Epithelial cell of esophagus (primary cell): ENCODE measurements at places on chromosomes 5 and 9.

- DNase-seq = no peak
Observed at GRCh38 chr5:10611290-10611689, 47.4 kb downstream of the ANKRD33B start.

GRCh38 chr9:121943463-121943862, 149.6 kb downstream of the TTLL11 start:
- no peak for DNase-seq

GRCh38 chr5:109611505-109611904, 78.2 kb upstream of the MAN2A1 start:
- no peak for DNase-seq

DNA sequence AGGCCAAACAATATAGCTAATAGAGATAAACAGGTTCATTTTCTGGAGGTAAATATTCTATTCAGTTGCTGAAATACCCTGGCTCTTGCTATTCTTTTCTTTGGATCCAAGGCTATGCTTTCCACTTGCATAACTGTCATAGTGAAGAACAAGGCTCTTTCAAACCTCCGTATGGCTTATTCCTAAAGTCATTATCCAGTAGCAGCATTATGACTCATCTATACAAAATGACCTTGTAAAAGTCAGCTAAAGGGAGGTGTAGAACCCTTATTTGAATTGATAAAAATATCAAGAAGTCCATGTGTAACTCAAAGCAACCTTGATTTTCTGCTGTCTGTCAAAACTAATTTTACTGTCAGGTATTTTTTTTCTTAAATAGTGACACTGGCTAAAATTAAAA, 447.8 kb downstream of the PLK2 start:
- no peak for DNase-seq

DNA sequence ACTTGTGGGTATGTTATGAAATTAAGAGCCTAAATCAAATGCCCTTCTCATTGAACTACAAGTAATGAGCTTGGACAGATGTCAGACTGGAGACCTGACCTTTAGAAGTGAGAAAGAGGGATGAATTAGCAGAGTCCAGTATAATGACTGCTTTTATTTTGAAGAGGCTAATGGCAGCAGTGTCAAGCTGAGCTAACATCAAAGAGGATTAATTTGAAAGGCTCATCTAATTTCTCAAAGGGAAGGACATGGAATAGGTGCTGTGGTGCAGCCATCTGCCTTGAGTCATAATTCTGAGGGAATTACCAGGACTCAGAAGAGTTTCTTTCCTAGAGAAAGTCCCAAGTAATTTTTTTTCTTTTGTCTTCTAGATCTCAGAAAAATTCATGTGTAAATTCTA, 57.6 kb downstream of the FAM81B start:
- no peak for DNase-seq

DNA sequence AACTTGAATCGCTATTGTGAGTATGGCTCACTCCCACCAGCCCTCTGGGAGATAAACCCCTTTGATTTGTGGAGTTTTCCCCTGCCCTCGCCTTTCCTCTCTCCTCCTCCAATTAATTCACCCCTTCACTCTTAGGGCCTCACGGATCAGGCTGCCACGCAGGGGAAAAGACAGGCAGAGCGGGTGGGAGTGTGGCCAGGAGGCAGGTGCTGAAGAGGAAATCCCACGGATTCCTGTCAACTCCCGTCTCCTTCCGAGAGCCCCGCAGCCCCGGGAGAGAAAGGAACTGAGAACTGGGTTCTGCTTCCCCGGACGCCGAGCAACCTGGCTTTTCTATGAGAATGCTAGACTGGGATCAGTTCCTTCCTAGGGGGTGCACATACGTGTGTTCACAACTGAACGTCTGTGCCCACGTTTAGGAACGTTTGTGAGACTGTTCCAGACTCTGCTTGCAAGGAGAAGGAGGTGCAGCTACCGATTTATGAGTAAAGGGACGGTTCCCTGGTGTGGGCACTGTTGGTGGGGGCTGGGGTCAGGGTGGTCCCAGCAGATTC, 314.5 kb upstream of the TLE4 start:
- DNase-seq = peak; percentile 9

DNA sequence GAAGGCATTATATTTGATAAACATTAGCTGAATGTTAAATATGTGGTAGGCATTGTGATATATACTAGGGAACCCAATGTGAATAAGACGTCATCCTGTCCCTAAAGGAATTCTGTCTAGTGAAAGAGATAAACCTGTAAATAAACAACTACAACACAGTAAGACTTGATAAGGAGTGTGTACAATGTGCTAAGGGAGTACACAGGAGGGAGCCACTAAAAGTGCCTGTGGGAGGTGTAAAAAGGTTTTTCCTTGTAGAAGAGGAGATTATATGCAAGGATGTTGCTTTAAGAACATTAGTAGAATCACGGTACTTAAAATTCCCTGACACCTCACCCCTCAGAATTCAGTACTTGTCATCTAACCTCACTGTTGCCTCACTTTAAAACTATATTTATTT, 91.7 kb downstream of the KIAA0825 start:
- no peak for DNase-seq

DNA sequence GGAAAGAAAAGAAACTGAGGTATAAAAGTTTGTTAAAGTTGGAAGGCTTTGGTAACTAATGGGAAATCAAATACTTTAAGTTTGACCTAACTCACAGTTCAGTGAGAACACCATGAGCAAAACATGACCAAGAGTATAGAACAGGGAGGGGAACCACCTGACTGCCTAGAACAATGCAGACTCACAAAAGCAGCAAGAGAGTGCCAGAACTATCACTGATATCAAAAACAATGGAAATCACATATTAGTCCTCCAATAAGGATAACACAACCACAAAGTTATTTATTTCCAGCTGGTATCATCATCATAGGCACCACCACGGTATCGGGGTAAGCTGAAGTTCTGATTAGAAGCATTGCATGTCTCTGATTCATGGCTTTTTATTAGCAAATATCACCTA, 77.5 kb downstream of the TRPM6 start:
- DNase-seq = peak; percentile 9

- peak; percentile 26 for DNase-seq
Observed at GRCh38 chr5:163963881-163964280, 458.5 kb downstream of the MAT2B start.

GRCh38 chr9:136185596-136186366, 19.1 kb downstream of the LHX3 start:
- DNase-seq = no peak

DNA sequence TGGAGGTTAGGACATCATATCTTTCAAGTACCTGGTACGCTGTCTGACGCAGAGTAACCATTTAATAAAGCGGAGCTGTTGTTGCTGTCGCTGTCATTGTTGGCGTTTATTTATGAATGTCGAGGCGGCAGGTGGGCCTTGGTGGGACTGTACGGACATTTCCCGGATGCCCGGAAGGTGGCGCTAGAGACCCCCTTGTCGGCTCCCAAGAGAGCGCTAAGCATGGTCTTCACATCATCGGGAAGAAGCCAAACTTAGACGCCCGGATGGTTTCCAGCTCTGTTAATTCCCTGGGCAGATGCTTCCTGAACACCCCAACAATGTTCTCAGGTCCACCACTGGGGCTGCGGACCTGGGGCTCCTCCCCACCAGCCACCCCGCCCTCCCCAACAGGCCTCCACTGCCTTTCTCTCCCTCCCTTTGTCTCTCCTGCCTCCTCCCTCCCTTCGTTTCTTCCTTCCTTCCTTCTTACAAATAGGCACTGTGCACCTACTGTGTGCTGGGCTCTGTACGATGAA, 54.1 kb downstream of the DUSP1 start:
- peak; percentile 77 for DNase-seq

- DNase-seq = peak; percentile 62
Observed at GRCh38 chr5:80125962-80126480, 90.9 kb downstream of the THBS4 start.

DNA sequence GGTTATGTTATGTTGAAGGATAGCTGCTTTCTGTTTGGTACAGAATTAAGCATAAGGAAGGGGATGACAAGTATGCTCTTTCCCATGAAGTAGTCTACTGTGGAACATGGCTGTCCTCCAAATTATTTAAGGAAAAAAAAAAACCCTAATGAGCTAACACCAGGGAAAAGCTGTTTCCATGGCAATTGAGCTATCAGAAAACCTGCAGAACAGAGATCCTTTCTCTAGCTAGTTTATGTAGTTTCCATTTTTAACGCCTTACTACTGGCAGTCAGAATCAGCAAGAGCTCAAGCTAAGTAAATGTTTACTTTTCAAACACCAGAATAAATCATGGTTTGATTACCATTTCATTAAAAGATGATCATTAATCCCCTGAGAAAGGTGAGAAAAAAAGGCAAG, 287.4 kb upstream of the TARS1 start:
- no peak for DNase-seq

GRCh38 chr9:25935188-25935587, 256.9 kb upstream of the TUSC1 start:
- peak; percentile 7 for DNase-seq

DNA sequence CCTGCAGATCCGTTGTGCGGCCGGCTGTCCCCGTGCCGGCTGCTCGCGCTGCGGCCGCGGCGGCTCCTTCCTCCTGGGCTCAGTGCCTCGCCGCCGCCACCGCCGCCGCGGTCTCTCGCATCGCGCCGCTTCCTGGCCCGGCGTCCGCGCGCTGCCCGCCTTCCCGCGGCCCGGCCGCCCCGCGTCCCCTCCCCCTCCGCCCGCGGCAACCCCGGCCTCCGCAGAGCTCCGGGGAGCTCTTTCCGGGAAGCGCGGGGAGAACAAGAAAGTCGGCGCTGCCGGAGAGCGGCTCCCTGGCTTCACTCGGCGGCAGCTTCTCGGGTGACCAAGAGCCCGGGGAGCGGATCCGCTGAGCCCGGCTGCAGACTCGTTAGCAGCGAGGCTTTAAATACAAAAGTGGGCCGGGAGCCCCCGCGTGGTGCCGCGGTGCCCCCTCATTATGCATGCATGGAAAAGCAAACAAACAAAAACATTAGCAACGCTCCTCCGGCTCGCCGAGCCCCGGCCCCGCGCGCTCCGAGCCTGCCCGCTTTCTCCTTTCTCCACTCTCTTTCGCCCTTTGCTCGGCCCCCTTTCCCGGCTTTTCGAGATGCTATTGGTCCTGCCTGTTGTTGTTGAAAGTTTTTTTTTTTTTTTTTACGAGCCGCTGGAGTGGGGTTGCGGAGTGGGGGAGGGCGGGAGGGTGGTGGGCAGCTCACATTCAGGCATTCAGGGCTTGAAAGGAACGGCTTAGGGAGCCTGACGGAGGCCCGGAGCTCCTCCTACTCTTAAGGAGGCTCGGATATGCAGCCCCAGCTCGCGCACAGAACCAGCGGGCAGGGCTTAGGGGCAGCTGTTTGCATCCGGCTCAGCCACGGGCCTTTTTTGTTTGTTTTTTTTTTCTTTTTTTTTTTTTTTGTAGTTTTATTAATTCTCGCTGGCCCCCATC, at the start of gene GAS1:
Gene GAS1 (minus strand): TSS at position 361 of the 928 bp plus-strand sequence. CDS start 727 bp downstream, outside the sequence.
- DNase-seq = peak; percentile 89

DNA sequence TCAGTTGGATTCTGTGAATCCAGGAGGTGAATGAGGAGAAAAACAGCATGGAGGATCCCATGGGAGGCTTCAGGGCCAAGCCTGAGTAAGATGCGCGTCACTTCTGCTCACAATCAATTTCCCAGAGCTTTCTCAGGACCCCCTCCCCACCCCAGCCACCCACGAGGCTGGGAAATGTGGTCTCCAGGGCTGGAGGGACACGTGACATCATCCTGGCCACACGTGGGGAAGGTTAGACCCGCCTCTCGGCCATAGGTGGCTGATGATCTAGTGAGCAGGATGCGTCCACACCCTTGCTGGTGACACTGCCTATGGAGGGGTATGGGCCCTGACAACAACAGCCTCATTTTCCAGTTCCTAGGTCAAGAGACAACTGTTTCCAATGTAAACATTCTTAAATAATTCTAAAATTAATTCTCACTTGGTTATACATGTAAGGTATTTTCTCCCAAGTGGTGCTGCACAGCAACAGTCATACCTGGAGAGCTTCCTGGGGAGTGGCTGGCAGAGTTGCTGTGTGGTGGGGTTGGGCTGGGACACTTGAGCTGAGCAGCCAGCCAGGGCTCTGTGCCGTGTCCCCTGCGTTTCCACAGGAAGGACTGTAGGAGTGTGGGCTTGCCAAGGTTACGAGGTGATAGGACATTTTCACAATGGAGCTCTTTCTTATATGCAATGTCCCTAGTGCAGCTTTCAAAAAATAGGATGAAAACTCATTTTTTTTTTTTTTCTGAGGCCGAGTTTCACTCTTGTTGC, 153.1 kb downstream of the GADD45G start:
- DNase-seq = no peak

- DNase-seq = no peak
Observed at GRCh38 chr5:65098393-65098792, 329.7 kb downstream of the CWC27 start.

- DNase-seq = no peak
Observed at GRCh38 chr9:134725605-134725940, 84.0 kb downstream of the COL5A1 start.

DNA sequence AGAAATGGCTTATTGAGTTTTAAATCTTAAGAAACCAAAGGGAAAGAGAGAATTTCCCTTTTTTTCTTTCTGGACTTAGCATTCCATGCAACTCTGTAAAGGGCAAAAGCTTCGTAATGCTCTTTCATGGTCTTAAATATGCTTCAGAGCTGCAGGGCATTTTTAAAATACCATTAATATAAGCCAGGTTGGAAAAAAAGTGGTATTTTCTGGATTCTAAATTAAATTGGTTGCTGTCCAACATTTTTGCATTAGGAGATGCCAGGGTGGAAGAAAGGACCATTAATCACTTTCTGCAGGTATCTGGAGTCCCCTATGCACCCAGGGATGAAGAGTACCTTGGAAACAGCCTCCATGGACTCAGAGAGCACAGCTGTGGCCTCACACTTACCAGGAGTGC, 215.1 kb upstream of the DAPK1 start:
- no peak for DNase-seq

DNA sequence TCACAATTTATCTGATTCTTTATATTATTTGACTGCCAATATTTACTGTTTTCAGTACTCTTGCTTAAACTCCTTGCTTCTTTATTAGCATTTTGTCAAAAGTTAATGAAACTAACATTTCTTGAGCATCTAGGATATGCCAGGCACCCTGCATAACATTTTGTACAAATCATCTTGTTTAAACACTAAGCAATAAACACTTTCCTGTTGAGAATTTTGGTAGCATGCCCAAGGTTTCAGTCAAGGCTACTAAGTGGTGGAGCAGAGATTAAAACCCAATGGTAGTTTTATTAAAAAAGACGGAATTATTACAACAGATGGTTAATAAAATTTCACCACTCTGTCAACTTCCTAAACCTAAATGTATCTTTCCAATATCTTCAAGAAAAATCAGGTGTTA, 43.2 kb downstream of the SKIC3 start:
- DNase-seq = no peak

GRCh38 chr9:105405514-105406131, 42.2 kb upstream of the FSD1L start:
- no peak for DNase-seq
